ENCODE measurements at places on chromosomes 13 and 19.

- DNase-seq, result no peak
Measured at GRCh38 chr13:53010374-53011105, 18.1 kb upstream of the OLFM4 start.

DNA sequence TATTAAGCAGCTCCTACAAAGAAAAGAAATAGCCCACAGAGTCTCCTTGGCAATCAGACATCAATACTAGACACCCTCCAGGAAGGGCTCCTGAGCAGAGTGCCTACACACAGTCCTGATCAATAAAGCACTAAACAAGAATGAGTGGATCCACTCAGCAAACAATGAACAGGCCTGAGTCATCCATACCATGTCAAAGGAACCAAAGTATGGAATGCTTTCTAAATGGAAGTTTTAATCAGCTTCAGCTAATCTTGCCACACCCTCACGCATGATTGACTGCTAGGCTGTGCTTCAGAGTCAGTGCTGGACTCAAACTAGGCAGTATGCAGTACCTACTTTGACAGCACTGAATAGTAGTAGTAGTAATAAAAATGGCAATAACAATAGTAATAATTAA is 392.7 kb upstream of the HTR2A start:
- DNase-seq, result no peak

DNA sequence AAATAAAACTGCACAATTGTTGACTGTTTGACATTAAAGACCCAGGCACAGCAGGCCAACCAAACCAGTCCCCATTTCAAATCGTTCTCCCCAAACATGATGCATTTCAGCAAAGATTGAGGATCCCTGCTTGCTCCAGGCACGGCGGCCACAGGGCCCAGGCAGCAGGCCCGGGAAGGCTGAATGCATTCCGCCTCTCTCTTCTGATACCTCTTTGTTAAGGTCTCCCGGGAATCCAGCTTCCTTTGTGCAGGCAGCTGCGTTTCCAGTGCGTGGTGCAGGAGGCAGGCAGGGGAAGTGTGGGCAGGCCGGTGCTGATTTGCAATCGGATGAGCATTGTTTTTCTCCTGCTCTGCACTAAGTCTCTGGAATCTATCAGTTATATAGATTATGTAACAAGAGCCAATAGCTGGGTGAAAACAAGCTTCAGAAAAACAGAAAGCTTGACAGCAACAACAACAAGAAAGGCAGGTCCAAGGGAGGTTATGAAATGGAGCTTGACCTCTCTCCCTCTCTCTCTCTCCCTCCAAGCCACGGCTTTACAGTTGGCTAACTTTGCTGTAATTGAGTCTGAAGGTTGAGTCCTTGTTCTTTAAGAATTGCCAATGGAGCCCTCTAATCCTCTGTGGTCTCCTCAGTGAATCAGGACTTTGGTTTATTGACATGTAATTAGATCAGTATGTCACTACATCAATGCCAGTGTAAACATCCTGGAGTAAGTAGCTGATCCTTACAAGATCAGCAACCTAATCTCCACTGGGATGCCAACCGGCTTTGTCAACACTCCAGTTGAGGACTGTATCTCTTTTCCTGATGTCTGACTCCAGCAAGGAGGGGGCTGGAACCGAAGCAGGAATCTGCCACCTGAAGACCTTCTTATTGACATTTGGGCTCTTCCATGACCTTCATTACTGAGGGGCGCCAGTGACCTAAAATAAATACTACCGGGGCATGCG is 338.0 kb downstream of the TEX29 start:
- peak; percentile 65 for DNase-seq

DNA sequence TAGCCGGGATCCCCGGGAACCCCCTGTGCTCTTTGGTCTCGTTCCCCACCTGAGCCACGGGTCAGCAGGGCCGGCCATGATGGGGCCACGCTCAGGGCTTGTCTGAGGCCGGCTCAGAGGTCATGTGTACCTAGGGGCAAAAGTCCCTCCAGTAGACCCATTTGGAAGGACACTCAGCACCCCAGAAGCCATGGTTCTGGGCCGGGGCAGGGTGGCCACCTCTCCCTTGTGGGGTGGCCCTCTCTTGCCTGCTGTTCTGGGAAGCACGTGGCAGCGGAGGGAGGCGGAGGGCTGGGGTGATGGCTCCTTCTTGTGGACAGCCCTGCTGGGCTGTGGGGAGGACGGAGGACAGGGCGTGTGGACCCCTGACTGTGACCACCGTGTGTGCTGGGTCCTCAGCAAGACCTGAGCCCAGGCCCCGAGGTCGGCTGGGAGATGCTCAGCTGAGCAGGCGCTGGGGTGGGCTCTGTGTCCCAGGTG is 6.4 kb upstream of the PEAK3 start:
- no peak for DNase-seq

GRCh38 chr13:89375839-89376238 is 1704.7 kb downstream of the SLITRK5 start:
- no peak for DNase-seq

- DNase-seq, result no peak
Measured at GRCh38 chr19:51559240-51559639, 11.8 kb upstream of the ZNF175 start.

GRCh38 chr13:113589961-113590339 is 5.4 kb downstream of the TFDP1 start:
- no peak for DNase-seq

GRCh38 chr19:39362682-39363657 is 20.7 kb downstream of the SAMD4B start:
- no peak for DNase-seq

DNA sequence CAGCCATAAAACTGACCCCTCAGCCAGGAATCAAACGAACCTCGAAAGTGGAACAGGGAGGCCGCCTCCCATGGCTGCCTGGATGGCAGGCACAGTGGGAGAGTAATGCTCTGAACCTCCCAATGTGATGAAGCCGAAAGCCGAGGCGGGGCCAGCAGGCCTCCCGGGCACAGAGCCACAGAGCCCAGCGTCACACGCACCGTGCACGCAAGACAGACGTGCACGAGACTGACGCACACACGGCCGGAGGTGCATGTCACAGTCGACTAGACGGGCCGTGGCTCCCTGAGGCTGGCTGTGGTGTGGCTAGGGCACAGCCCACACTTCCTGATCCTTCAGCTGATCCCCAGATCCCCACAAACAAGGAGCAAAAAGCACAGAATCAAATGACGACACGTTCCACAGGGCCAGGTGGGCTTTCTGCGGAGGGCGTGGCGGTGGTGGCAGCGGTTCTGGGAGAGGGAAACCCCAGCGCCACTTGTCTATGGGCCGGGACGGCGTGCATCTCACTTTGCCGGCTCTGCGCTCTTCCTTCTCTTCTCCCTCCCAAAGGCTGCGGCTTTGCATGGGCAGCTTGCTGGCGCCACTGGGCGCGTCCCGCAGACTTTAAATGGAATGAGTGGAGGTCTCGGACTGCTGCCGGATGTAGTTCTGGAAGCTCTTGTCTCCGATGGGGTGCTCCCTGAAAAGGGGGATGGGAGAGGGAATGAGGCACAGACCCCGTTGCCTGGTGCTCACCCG is 5.0 kb upstream of the C13orf46 start:
- no peak for DNase-seq
